ENCODE measurements at places on chromosomes 7 and 10.
A peak's percentile ranks its signal among the peaks of the same experiment; 100 is the strongest.

DNA sequence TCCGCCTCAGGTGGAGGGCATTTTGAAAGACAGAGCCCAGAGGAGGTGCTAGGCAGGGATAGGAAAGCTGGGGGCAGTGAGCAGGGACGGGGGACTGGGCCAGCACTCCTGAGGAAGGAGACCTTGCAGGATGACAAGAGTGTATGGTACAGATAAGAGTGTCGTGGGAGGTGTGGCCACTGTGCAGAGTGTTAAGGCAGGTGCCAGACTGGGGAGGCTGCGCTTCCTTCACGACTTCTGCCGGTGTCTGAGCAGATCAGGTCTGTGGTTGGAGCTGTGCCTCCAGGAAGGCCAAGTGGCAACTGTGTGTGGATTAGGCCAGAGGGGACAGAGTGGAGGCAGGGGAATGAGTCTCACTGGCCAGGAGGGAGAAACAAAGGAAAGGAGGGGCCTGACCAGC lies 161.7 kb downstream of the HIBADH start:
- no peak for DNase-seq

DNA sequence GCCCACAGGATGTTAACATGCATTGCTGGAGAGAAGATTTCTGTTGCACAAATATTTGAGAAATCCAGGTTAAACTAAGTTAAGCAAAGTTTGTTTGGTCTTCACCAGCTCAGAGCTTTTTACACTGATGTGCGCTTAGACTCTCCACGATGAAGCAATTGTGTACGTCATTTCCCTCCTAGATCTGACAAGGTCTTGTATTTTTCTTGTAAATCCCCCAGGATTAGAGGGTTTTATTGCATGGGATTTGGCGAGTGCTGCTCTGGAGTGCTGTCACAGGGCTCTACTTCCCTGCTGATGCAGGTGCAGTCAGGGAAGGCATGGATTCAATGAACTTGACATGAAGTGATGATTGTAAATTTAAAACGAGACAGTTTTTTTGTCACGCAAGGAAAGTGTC lies 173.3 kb downstream of the PDE1C start:
- DNase-seq: peak; percentile 8

- DNase-seq: no peak
Measured at GRCh38 chr7:16755397-16755796, 1.8 kb downstream of the TSPAN13 start.

GRCh38 chr7:47332213-47332612 lies 249.7 kb downstream of the TNS3 start:
- no peak for DNase-seq

DNA sequence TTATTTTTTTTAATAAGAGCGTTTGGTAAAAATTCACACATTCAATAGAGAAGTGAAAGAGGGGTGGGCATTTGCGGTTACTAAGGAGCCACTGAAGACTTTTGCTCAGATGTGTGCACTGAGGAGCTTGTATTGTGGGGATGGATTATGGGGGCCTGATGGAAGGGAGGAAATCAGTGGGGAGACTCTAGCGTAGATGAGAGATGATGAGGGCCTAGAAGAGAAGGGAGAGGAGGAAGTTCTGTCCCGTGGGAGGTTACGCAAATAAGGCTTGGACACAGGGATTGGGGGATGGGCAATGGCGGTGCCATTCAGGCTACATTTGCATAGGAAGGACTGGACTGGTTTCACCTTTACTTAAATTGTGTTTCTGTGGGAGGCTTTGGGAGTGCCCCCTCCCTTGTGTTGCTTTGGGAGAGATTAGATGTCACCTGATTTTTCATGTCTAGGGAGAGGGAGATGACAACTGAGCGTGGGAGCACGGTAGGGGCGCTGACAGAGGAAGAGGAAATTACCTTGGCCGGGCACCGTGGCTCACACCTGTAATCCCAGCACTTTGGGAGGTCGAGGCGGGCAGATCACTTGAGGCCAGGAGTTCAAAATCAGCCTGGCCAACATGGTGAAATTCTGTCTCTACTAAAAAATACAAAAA lies 2.2 kb upstream of the HIP1 start:
- no peak for DNase-seq

DNA sequence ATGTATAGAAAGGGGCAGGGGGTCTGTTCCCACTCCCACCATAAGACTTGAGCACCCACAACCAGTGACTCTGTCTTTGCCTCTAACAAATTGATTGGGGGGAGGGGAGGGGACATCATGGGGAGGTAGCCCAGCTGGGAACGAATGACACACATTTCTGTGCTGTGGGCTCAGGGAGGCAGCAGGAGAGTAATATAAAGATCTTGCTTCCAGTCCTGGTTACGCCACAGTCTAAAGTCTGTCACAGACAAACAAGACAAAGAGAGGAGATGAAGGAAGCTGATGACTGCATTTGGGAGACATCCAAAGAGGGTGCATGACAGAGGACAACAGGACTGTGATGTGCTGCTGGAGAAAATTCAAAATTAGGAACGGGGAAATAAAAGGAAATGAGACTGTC lies 153.9 kb downstream of the ACTR3B start:
- no peak for DNase-seq

DNA sequence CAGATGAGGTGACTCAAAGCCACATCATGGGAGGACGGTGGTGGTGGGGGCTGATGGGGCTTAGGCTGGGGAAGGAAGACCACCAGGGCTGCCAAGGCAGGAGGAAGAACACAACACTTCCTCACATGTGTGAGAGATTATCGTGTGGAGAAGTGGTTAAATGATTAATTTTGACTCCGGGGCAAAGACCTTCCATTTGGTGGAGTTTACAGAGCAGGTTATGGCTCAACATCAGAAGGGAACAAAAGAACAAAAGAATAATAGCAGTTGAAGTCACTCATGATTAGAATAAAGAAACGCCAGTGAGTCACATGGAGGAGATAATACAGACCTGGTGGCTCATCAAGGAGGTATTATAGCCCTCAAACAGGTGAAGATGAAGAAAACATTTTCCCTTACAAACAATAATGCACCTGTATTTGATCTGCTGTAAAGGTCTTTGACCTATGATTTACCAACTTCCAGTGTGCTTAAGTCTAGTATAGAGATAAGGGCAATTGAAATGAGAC lies 170.1 kb downstream of the PKD1L1 start:
- no peak for DNase-seq

DNA sequence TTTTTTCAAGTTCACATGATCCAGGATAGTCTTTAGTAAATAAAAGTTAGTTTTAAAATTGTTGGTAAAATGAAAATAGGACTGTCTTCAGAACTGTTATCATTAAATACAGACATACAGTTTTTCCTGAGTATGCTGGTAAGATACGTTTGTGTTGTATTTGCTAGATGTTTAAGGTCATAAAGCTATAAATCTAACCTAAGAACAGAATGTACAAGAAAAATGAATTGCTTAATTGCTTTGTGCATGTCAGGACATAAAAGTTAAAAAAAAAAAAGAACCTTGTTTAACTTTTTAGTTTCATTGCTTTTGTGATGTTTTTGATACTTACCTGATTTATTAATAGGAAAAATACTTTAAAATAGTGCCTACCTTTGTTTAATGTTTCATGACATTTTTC lies 29.2 kb upstream of the CLDN4 start:
- DNase-seq: no peak

DNA sequence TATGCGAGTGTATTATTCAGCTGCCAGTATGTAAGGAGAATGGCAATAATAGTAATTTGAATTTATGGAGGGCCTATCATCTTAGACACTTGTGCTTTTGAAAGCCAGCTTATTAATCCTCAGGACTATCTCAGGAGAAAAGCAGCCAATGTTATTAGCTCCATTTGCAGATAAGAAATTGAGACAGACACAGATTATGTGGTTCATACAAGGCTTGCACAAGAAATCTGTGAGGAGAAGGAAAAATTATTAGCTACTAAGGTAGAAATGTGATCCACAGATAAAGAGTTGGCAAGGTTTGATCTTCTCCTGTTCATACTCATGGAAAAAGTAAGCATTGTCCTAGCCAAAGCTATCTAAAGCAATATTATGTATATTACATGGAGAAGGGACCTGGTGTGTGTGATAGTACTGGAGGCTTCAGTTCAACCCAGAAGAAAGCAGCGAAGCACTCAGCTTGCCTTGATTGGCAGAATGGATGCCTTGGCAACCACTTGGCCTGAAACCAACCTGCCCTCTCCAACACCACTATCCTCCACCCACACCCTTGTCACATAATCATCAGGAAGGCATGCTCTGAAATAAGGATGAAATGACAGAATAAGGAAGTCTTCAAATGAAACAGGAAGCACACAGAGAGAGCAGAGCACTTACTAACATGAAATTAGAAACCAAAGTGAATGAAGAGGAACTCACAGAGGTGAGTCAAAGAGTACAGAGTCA lies 18.0 kb downstream of the MACC1 start:
- peak; percentile 71 for DNase-seq

DNA sequence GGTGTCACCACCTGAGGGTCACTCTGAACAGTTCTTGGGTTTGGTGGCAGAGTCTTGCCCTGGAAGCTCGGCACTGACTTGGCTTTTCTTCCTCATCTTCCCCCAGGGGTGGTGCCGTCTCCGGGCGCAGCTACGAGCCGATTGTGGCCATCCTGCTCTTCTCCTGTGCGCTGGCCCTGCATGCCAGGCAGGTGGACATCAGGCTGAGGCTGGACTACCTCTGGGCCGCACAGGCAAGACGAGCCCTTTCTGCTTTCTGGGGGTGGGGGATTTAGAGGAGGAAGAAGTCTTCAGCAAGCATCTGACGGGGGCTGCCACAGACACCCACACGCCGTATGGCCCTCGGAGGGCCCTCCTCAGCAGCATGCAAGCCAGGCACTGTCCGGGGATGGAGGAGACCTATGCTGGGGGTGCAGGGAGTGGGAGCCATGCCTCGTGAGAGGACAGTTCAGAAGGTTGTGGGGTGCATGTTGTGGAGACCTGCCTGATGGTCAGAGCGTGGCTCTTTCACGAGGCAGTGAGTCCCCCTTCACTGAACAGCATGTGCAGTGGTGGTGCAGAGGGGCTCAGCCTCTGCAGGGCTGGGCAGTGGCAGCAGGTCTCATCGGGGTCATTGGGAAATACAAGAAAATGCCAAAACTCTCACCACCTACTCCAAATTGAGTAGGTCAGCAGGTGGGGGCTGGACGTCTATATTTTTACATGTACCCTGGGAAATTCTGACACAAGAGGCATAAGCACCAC lies 112.4 kb downstream of the ADCY1 start:
- DNase-seq: no peak

DNA sequence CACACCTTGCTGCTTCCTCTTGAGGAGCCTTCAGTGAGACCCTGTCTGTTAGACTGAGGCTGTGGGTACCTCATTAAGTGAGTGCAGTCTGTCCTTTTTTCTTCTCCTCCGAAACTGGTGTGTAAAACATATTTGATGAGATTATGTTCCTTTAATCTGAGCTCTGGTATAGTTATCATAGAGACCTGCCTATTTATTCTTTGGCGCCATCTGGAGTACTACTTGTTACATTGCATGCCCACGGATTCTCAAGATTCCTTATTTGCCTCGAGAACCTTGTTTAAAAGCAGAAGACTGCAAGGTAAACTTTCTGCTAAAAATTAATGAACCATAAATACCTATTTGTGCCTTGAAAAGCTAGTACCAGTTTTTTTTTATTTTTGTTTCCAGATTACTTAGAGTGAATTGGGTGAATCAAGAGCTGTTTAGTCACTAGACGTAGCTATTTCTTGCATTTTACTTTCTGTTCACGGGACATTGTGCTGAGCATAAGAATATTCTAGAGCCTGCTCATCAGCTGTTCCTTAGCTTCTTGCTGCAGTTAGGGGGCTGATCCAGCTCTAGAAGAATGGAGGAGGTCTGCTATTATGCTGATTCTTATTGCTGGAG lies 16.9 kb upstream of the STMP1 start:
- peak; percentile 58 for DNase-seq

DNA sequence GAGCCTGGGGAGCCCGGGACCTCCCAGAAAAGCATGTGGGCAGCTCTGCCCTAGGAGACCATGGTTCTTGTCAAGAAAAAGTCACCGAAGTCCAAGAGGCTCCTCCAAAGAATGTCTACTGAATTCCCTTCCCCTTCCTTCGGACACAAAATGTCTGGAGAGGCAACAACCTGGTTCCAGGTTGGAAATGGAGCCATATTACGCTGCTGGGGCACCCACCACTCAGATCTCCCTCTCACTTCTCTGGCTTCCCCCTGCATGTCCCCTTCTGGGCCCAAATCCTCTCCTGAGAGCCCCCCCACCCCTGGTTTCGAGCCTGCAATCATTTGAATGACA lies 52.6 kb downstream of the RGS10 start:
- DNase-seq: no peak

DNA sequence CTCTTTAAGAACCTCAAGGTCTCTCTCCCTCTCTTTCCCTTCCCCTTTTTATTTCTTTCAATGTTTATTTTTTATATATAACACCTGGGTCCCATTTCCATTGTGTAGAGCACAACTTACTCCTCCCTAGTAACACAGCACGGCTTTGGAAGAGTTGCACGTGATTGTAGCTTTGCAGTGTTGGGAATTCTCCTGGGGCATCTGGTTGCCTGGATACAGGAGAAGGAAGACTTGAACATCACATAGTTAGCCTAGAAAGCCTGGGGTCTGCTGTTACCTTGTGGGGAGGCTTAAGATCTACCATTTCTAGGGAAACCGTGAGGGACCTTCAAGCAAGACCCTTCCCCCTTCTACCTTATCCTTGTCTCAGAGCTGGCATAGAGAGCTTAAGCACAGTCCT lies 41.1 kb upstream of the NFKB2 start:
- DNase-seq: no peak

- peak; percentile 80 for DNase-seq
Measured at GRCh38 chr7:105934572-105935185, 28.4 kb upstream of the CDHR3 start.

DNA sequence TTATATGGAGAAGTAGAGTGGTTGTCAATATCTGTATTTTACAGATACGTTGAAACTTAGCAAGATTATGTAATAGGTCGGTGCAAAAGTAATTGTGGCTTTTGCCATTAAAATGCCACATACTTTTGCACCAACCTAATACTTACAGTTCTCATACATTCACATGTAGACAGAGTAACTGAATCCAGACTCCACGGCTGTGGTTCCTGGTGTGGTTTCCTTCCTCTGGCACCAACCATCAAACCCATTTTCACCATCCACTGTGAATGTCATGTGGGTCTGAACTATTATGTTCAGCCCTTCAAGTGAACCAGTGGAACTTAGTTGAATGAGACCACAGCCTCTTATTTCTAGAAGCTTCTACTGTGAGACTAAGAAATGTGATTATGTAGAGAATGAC lies 31.5 kb upstream of the SLIT1 start:
- no peak for DNase-seq

GRCh38 chr7:152949253-152949652 lies 189.7 kb downstream of the ACTR3B start:
- no peak for DNase-seq
